T-helper 17 cell (primary cell): ENCODE measurements at places on chromosomes 3 and 15. TPM values are rescaled to one million over a fixed set of nuclear protein-coding genes. Genes with fewer than 3 reads are reported as not detected.

FAM81A gene
- total RNA-seq: not detected

GREM1 gene
- not detected for total RNA-seq

HDGFL3 gene
- 26.4 TPM for total RNA-seq

NOX5 gene
- not detected for total RNA-seq

XIRP1 gene
- not detected for total RNA-seq

INSYN1 gene
- total RNA-seq: not detected

SST gene
- not detected for total RNA-seq

DNA sequence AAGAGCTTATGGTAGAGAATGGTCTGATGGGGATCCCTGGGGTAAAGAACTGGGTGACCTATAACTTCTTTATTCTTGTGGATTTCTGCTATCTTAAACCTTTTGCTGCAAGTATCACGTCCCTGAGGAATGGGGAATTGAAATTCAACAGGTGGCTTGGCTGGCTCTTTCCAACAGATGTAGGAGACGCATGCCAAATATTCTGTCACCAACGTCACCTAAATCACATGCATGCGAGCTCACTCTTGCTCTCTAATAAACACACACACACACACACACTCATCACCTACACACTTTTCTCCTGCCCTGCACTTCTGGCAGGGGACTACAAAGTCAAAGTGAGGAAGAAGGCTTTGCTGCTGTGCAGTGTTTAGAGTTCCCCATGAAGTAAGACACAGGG lies 145.8 kb upstream of the NECTIN3 start:
- no peak overlapping the region for H3K27ac ChIP-seq
- no peak overlapping the region for H3K4me3 ChIP-seq
- H3K27me3 ChIP-seq: peaks cover 24% of the 10 kb centered on the region
- H3K36me3 ChIP-seq: no peaks in the 10 kb centered on the region
- DNase-seq: no peak

DNA sequence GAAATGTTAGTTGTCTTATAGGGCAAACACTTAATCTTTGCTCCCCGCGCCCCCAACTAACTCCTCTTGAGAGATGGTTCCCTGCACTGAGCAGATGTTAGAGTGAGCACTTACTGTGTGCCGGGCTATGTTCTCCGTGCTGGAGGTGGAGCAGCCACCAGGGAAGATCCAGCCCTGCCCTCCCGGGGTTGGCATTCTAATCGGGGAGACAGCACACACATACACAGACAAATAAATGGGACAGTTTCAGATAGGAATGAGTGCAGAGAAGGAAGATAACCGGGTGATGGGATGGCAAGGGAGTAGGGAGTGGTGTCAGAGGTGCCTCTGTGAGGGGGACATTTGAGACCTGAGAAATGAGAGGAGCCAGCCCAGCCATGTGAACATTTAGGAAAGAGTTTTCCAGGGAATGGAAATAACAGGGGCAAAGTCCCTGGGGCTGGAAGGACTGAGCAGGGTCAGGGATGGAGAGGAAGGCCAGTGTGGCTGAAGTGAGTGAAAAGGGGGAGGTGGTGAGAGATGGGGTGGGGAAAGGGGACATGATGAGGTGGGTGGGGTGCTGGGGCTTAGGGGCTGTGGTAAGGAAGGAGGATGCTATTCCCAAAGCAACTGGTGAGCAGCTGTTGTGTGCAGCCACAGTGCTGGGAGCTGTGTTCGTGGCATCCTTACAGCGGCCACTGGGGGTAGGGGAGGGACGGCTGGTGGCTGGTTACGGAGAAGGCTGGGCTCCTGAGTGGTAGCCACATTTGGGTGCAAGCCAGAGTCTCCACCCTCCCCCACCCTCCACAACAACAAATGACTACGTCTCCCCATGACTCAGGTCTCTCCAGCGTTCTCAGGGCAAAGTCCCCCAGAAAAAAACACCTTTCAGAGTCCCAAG lies 15.4 kb upstream of the FGD5 start:
- H3K27ac ChIP-seq: peak overlapping the region; percentile 67
- H3K4me3 ChIP-seq: no peak overlapping the region
- DNase-seq: no peak

DNA sequence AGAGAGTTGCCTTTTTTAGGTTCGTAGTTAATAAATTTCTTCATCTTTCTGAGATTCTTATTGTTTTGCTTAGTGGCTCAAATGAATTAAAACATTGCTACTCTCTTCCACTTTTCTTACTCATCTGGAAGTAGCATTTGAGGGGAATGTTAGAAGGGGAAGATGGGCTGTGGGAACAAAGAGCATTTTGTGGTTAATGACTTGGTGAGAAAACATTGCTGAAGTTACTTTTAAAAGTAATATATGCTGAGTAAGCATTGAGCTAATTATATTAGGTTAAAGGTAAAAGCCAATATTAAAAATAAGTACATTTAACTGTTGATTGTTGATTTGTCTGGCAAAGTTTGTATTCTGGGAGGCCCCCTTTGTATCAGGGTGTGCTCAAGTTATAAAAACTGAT lies 5.7 kb downstream of the MORF4L1 start:
- peak overlapping the region; percentile 74 for H3K27ac ChIP-seq
- peaks cover 44% of the 10 kb centered on the region for H3K4me1 ChIP-seq
- H3K36me3 ChIP-seq: peaks cover 3% of the 10 kb centered on the region
- H3K4me3 ChIP-seq: peak overlapping the region; percentile 64
- no peak for DNase-seq

GRCh38 chr15:90952901-90953677 lies 1.6 kb upstream of the RCCD1 start:
- peak overlapping the region; percentile 61 for H3K27ac ChIP-seq
- H3K27me3 ChIP-seq: no peaks in the 10 kb centered on the region
- no peaks in the 10 kb centered on the region for H3K36me3 ChIP-seq

- H3K4me3 ChIP-seq: no peak overlapping the region
- no peaks in the 10 kb centered on the region for H3K36me3 ChIP-seq
- no peak for DNase-seq
- no peak overlapping the region for H3K27ac ChIP-seq
- no peaks in the 10 kb centered on the region for H3K4me1 ChIP-seq
These were observed 13.8 kb downstream of the FEZF2 start for GRCh38 chr3:62359531-62359930.

- no peak overlapping the region for H3K27ac ChIP-seq
- no peaks in the 10 kb centered on the region for H3K36me3 ChIP-seq
- H3K4me1 ChIP-seq: no peaks in the 10 kb centered on the region
- no peak for DNase-seq
- peaks cover 31% of the 10 kb centered on the region for H3K27me3 ChIP-seq
- H3K4me3 ChIP-seq: no peak overlapping the region
These were observed 92.1 kb downstream of the ASB7 start for GRCh38 chr15:100694381-100695021.

GRCh38 chr3:16214366-16214765 lies 39.9 kb downstream of the GALNT15 start:
- H3K36me3 ChIP-seq: no peaks in the 10 kb centered on the region
- no peak overlapping the region for H3K4me3 ChIP-seq
- no peak overlapping the region for H3K27ac ChIP-seq
- DNase-seq: no peak
- peaks cover 23% of the 10 kb centered on the region for H3K27me3 ChIP-seq

DNA sequence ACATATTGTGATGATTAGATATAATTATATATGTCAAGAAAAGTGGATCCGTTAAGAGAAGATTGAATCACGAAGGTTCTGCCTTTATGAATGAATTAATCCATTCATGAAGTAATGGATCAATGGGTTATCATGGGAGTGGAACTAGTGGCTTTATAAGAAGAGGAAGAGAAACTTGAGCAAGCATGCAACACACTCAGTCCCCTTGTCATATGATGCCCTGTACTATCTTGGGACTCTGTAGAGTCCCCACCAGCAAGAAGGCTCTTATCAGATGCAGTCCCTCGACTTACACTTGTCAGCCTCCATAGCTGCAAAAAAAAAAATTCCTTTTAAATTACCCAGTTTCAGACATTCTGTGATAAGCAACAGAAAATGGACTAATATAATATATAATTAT lies 301.9 kb downstream of the RAP2B start:
- H3K4me1 ChIP-seq: peaks cover 16% of the 10 kb centered on the region
- H3K36me3 ChIP-seq: no peaks in the 10 kb centered on the region
- no peak for DNase-seq
- no peaks in the 10 kb centered on the region for H3K27me3 ChIP-seq

DNA sequence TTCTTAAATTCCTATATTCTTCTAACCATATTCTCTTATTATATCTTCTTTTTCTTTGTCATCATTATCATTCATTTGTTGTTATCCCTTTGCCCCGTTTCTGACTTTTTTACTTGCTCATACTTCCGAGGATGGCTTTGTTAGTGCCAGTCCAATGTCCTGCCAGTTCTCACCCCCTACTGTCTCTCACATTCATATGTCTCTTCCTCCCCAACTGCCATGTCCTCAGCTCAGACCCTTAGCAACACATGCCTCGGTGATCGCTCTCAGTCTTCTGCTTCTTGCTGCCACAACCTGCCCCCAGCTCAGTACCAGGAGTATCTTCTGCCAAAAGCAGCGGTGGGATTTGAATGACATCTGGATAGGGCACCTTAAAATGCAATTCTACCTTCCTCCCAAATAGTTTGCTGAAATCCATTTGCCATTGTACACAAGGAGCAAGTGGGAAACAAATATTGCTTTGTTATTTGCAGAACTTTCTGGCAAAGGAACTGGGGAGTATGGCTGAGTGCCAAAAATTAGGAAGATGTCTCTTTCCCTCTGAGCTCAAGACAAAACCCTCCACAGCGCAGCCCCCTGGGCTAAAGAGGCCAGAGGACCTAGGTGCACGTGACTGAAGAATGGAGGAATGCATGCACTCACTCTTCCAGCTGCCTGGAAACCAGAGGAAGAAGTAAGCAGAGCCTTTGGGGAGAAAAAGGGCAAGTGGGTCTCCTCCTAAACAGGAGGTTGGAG lies 57.7 kb upstream of the CTNNB1 start:
- peak overlapping the region; percentile 4 for H3K4me3 ChIP-seq
- H3K27ac ChIP-seq: no peak overlapping the region
- H3K4me1 ChIP-seq: peaks cover 20% of the 10 kb centered on the region
- H3K27me3 ChIP-seq: no peaks in the 10 kb centered on the region
- H3K36me3 ChIP-seq: no peaks in the 10 kb centered on the region
- no peak for DNase-seq
